ENCODE measurements at places on chromosomes 1 and 21. TPM values are rescaled to one million over a fixed set of nuclear protein-coding genes. Genes with fewer than 3 reads are reported as not detected.

The HIVEP3 gene
- total RNA-seq, result 9.2 TPM

The CD160 gene
- not detected for total RNA-seq

GRCh38 chr1:115076384-115076915 is 12.9 kb downstream of the TSPAN2 start:
- no peak overlapping the region for H3K27ac ChIP-seq
- no peaks in the 10 kb centered on the region for H3K36me3 ChIP-seq
- no peak for DNase-seq
- H3K27me3 ChIP-seq, result peaks cover 12% of the 10 kb centered on the region
- H3K4me1 ChIP-seq, result no peaks in the 10 kb centered on the region

- no peaks in the 10 kb centered on the region for H3K4me1 ChIP-seq
- no peaks in the 10 kb centered on the region for H3K36me3 ChIP-seq
- H3K4me3 ChIP-seq, result no peak overlapping the region
- no peak overlapping the region for H3K27ac ChIP-seq
Measured at GRCh38 chr1:107162745-107163144, 21.9 kb downstream of the NTNG1 start.

- H3K4me3 ChIP-seq, result no peak overlapping the region
- DNase-seq, result no peak
- H3K27ac ChIP-seq, result no peak overlapping the region
- H3K36me3 ChIP-seq, result no peaks in the 10 kb centered on the region
- H3K4me1 ChIP-seq, result no peaks in the 10 kb centered on the region
Measured at GRCh38 chr1:186304982-186305949, 69.8 kb downstream of the TPR start.

DNA sequence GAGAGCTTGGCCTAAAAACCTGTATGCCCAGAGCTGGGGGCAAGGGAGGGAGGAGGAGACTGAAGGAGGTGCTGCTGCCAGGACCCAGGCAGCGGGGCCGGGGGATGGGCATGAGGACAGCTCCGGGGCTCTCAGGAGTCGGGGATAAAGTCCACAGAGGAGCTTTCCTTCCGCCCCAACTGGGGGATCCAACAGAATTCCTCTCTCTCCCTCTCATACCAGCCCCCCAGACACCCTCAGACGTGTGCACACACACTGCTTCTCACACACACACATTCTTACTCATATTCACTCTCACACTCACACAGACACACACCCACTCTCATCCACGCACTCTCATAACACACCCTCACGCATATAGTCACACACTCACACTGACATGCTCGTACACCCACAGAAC is 39.1 kb downstream of the SYF2 start:
- no peak overlapping the region for H3K4me3 ChIP-seq
- H3K36me3 ChIP-seq, result no peaks in the 10 kb centered on the region
- no peak for DNase-seq
- no peak overlapping the region for H3K27ac ChIP-seq

DNA sequence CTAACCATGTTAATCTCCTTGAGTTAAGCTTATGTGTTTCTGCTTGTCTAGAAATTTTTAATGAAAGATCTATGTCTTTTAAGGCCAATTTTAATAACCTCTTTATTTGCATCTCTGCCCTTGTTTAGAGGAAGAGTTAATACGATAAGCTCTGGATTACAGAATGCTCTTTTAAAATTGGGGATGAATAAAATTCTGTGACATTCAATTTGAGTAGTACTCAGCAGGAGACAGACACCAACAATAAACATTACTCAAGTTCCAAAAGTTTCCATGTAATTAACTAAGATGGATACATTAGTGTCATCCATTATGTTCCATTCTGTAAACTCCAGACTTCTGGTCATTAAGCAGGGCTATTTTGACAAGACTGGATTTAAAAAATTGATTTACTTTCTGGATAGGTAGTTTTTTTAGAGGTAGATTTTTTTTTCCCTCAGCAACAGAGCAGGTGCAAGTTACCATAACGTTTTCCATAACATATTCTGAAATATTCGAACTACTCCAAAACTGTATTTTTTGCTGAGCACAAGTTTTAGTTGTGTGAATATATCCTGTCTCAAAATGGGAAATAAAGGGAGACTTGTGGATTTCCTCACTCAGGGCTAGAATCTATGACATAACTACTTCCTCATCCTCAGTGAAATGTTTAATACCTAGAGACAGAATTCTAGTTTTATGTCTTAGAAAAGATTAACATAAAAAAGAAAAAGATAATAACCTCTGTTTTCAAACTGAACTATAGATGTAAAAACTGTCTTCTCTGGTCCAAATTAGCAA is 221.7 kb downstream of the NEGR1 start:
- no peak overlapping the region for H3K4me3 ChIP-seq
- no peaks in the 10 kb centered on the region for H3K36me3 ChIP-seq
- no peaks in the 10 kb centered on the region for H3K27me3 ChIP-seq
- H3K27ac ChIP-seq, result no peak overlapping the region

- H3K27me3 ChIP-seq, result no peaks in the 10 kb centered on the region
- no peak for DNase-seq
- H3K4me1 ChIP-seq, result no peaks in the 10 kb centered on the region
- H3K4me3 ChIP-seq, result no peak overlapping the region
- no peak overlapping the region for H3K27ac ChIP-seq
Measured at GRCh38 chr1:183110326-183110880, 75.7 kb upstream of the LAMC2 start.

DNA sequence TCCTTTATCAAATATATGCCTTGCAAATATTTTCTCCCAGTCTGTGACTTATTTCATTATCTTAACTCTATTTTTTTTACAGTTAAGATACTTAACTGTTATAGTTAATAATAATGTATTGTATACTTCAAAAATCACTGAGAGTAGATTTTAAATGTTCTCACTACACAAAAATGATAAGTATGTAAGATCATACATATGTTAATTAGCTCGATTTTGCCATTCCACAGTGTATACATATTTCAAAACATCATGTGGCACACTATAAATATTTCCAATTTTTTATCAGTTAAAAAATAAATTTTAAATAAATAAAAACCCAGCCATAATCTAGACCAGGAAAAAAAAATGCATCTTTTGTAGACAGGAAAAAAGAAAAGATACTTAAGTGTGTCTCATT is 27.2 kb downstream of the CTTNBP2NL start:
- no peaks in the 10 kb centered on the region for H3K4me1 ChIP-seq
- no peaks in the 10 kb centered on the region for H3K27me3 ChIP-seq
- no peak overlapping the region for H3K27ac ChIP-seq

DNA sequence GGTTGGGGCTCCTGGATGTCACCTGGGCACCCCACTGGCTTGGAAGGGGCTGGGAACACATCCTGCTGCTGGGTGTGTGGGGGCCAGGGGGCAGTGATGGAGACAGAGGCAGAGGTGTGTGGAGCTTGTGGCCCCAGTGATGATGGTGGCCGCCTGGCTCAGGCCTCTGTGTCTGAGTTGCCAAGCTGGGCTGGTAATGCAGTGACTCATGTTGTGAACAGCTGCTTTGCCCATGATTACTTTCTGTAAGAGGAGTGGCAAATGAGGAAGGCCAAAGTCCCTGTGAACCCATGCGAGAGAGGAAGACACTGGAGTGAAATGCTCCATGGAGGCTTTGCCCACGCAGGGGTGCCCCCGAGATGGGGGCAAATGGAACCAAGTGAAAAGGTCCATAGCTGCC is 86.8 kb downstream of the KCNJ6 start:
- DNase-seq, result no peak
- H3K27me3 ChIP-seq, result no peaks in the 10 kb centered on the region
- no peaks in the 10 kb centered on the region for H3K36me3 ChIP-seq
- no peak overlapping the region for H3K27ac ChIP-seq
- H3K4me3 ChIP-seq, result no peak overlapping the region
